ENCODE measurements at places on chromosomes 1 and 21.

GRCh38 chr1:222918801-222919477, 104.1 kb downstream of the DISP1 start:
- DNase-seq, result no peak

- no peak for DNase-seq
These were observed 284.6 kb upstream of the DPYD start for GRCh38 chr1:98205291-98206017.

DNA sequence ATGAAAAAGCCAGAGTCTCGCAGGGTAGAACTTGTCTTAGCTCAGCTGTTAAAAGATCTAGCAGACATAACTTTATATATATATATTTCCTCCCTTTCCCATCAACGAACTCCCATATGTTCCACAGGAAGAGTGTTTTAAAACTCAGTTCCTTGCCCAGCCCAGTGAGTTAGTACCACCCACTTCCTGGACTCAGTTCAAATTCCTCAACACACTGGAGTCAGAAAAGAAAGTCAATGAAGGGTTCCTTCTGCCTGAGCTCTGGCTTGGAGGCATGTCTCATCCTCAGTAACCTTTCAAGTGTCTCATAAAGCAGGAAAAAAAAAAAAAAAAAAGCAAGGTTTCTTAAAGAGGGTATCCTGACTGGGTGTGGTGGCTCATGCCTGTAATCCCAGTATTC, 15.6 kb downstream of the TPM3 start:
- no peak for DNase-seq

- no peak for DNase-seq
These were observed 54.6 kb downstream of the SLC35F3 start for GRCh38 chr1:233959102-233959501.

GRCh38 chr1:215923129-215923824, 356.2 kb downstream of the KCTD3 start:
- DNase-seq, result no peak

DNA sequence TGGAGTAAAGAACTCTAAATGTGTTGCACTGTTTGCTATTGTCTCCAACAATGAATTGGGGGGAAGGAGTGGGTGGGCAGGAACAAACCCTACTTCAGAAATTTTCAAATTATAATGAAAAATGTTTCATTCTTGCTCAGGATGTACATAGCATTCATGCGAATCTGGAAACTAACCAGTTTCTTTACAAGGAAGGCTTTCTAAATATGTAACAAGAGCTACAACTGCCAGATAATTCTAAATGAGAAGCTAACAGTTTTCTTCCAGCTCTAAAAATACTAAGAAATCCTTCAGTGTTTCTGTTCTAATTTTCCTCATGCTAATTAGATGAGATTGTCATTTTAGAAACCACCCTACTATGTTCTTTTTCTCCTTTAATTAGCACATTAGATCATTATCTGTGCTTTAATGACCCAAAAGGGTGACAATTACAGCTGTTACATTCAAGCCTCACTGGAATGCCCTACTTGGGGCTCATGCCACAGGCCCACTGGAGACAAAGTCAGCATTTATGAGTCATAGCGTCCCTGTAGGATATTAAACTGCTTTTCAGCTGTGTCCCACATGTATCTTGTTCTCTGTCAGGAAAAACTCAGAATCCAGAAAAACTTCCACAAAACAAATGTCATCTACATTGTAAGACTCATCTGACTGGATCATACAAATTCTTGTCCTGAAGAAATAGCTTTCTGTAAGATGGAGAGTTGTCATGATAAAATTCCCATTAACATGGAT, 804.6 kb upstream of the CXADR start:
- no peak for DNase-seq

GRCh38 chr1:89905395-89906058, 84.7 kb downstream of the LRRC8D start:
- DNase-seq, result no peak

All from activated naive CD4-positive, alpha-beta T cell treated with anti-CD3 and anti-CD28 coated beads, Interleukin-2, amount 50 U/mL, for 72 hours (primary cell).